Stimulated activated CD4-positive, alpha-beta T cell treated with anti-CD3 and anti-CD28 coated beads, Interleukin-2, amount 100 ng/mL, for 24 hours (primary cell): ENCODE measurements at places on chromosomes 7 and 10.

GRCh38 chr7:42456267-42456666 is 219.3 kb upstream of the GLI3 start:
- DNase-seq = no peak

DNA sequence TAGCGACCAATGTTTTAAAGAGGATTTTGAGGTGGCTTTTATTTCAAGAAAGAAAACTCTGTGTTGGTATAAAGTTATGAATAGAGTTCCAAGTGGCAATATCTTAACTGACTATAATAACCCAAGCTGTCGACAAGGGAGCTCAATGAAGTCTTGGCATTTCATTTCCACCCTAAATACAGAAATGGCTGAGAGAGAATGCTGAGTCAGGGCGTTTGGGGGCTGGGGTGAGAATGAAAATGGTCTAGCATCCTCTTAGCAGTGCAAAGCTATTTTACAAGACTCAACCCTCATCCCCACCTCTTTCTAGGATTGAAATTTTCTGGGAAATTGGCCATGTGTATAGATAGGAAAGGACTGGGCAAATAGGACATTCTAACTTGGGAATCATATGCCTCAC is 759.1 kb downstream of the KCNMA1 start:
- DNase-seq = no peak

DNA sequence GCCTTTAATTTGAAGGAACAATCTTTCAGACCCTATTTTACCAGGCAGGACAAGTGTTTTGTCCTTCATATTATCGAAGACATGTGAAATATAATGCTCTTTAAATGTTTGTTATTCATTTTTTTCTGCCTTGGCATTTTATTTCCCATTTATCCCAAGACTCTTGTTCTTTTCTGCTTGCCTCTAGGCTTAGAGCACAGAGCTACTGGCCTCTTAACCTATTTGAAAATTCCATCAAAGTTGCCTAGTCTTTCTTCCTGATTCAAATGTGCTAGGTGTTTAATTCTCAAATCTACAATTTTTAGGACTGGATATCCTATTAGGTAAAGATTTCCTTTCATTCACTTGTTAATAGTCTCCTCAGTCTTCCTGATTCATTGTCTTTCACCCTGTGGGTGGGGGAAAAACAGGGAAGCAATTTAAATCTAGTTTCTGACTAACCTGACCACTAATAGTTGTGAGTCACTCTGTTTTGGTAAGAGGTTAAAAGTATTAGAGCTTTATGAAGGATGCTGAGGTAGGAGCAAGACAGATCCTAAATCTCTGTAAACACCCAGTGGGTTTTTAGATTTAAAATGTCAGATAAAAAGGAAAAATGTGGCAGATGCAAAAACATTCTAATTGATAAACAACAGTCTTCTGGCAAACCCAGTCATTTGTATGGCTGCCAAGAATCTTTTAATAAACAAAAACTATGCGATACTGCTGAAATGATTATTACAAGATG is 1.5 kb downstream of the LIPK start:
- DNase-seq = no peak

- DNase-seq = no peak
Observed at GRCh38 chr7:4279216-4279615, 402.9 kb upstream of the FOXK1 start.

GRCh38 chr7:76330673-76331072 is 28.1 kb downstream of the YWHAG start:
- no peak for DNase-seq

DNA sequence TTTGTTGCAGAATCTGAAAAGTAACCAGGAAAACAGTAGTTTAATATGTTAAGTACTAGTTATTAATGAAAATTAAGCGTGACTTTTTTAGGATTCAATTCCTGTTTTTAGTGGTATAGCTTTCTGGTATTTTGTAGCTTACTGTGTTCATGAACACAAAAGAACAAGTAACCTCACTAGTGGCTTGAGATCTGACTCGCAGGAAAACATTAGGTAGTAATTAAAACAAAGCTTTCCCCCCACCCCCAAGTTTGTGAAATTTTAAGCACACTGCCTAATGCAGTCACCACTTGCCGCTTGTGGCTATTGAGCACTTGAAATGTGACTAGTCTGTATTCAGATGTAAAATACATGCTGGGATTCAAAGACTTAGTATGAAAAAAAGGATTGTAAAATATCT is 102.5 kb upstream of the RPA3 start:
- no peak for DNase-seq

DNA sequence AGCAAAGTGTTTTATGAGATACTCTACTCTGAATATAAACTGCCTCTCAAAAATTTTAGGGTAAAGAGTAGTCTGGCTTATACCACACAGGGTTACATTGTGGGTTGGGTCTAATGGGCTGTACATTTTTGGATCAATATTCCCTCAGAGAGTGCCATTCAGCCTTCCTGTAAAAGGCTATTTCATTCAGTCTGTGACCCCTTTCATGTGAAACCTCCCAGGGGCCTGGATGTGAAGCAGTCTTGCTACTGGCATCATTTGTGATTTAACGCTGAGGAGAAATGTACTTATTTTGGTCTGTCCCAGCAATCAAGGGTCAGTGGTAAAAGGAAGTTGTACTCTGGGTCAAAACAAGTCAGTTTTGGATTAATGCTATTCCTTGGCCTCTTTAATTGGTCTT is 71.8 kb upstream of the PRKG1 start:
- DNase-seq = no peak
